ENCODE measurements at places on chromosomes 6 and 20.

GRCh38 chr6:147664092-147664491 lies 155.6 kb downstream of the SAMD5 start:
- DNase-seq = no peak

- no peak for DNase-seq
Observed at GRCh38 chr20:6993011-6993410, 225.5 kb downstream of the BMP2 start.

- no peak for DNase-seq
Observed at GRCh38 chr6:48541649-48542048, 430.7 kb upstream of the PTCHD4 start.

DNA sequence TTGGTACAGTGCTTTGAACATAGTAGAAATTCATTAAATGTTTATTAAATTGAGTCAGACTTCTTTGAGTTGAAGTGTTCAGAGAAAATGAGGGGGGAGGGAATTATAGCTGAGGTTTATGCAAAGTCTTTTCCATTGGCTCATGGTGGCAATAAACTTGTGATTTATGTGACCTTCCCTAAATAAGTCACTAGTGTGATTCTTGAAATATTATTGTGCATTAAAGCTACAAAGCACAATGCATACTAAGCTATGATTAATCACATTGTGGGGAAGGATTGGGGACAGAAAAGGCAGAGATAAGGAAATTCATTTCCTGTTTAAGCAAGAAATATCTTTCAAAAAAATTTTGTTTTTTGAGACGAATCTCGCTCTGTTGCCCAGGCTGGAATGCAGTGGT lies 877.5 kb downstream of the TFAP2A start:
- no peak for DNase-seq

GRCh38 chr6:19317431-19317986 lies 519.7 kb upstream of the ID4 start:
- DNase-seq = no peak

GRCh38 chr6:143804835-143805239 lies 38.3 kb upstream of the LTV1 start:
- no peak for DNase-seq

GRCh38 chr6:7264041-7264440 lies 49.0 kb downstream of the SSR1 start:
- DNase-seq = no peak

DNA sequence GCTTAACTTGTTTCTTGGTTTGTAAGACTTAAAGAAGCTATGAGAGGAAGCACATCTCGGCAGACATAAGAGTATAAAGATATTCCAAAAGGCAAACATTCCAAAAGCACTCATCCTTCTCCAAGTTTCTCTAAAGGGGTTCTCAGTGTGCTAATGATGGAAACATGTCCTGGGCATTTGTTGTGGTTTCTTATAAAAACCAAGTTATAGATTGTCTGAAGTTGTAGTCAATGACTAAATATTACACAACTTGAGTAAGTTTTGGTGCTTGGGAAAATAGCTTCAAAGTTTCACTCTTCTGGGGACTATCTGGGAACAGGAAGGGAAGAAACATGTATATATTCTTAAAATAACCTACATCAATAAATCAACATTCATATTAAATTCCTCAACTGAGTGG lies 128.3 kb upstream of the TBX18 start:
- no peak for DNase-seq

Measured in iPS DF 6.9 (cell line).